ENCODE measurements at places on chromosomes 6 and 20.

DNA sequence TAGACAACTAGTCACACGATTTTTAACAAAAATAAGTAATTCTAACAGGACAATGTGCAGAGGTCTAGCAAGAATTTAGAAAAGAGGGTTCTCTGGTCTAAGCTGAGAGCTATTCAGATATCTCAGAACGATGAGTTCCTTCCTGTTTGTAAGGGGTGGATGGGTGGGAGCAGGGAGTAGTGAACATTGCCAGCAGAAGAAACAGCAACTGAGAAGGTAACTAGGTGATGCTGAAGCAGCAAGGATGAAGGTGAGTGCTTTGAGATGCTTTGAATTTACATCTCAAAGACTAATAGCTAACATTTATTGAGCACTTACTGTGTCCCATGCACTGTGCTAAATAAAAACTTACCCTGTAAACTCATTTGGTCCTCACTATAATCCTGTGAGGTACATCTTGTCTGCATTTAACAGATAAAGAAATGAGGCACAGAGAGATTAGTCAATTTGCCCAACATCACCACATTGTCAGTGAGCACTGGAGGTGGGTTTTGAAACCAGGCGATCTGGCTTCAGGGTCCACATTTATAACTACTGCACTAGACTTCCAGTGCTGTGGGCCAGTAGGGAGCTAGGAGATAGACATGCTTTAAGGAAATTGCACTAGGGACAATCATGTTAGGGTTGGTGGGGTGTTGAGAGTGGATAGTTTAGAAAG, 15.7 kb downstream of the BRD2 start:
- peak; percentile 21 for DNase-seq

DNA sequence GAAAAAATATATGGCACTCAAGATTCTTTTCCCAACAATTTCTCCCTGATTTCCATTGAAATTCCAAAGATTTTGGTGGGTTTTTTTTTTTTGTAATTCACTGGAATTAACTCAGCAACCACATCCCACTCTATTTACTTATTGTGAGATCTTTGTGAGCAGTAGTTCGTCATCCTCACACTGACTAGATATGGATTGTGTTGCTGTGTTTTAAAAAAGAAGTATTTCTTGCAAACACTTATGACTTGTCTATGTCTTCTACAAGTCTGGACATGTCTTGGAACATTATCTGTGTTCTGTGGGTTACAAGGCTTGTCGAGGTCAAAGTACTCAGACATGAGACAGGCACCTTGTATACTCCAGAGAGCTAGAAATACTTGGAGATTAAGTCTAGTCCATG, 7.3 kb upstream of the TENT5A start:
- no peak for DNase-seq

DNA sequence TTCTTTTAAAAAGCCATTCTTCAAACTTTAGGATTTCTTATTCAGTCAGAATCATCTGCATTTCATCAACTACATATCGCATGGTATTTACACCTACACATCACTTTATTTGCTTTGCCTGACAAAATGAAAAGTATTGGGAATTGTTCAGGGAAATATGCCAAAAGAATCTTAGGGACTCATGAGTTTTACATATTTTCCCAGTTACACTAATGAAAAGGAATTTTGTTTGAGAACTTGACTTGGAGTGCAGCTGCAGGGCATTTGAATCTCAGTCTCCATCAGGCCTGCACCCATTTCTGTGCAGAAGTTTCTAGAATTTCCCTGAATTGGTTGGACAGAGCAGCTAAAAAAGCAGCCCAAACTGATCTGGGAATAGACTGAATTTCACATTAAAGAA, 65.3 kb downstream of the MTHFD1L start:
- DNase-seq = no peak

- no peak for DNase-seq
These were observed 309.0 kb upstream of the SULF2 start for GRCh38 chr20:48094196-48094749.

DNA sequence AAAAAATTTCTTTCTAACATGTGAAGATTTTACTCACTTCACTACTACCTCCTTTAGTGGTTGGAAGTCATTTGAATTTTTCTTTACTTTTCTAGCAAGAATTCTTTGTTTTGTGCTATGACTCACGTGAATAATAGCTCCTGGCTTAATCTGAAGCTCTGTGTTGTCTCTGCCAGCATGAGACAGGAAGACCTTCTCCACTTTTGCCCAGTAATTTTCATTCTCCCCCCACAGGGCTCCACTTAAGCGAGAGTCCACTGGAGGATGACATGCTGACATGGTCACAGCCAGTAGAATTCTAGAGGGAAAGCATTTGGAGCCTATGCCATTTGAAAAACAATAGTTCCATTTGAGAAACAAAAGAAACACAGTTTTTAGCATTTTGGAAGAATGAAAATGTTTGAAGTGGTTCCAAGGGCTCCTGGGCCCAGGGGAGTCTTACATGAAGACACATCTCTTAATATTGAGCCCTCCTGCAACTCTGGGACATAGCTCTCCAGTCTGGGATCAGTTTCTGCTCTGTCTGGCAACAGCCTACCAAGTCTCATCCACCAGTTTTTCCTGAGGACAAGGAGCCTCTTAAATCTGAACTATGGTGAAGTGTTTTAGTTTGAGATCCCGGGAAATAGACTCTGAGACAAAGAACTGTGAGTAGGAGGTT, 231.4 kb downstream of the PAX1 start:
- DNase-seq = no peak

GRCh38 chr20:9081423-9081966, 12.6 kb downstream of the PLCB4 start:
- DNase-seq = no peak

GRCh38 chr6:14656078-14656521, 538.5 kb downstream of the CD83 start:
- DNase-seq = peak; percentile 22

DNA sequence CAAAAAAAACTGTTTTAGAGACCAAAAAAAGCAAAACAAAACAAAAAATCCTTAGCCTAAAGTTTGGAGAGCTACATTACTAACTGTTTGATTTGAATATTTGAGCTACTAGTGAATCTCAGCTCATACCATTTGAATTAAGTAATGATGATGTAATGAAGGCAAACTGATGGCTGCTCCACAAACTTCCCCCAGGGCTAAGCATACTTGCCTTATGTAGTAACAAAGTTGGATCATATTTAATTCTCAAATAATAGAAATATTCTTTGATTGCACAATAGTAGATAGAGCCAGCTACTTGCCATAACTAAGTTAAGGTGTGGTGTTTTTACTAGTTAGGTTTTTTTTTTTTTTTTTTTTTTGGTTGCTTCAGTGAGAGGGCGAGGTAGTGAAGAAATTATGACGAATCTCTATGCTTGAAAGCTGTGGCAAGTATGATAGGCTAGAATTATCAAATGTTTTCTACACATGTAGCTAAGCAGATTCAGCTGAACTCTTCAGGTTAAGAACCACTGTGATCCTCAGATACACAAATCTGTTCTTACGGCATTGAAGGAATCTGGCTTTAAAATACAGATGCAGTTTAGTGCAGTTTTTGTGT, 2.9 kb downstream of the RAB32 start:
- no peak for DNase-seq

Data from natural killer cell (primary cell).